Central memory CD4-positive, alpha-beta T cell (primary cell): ENCODE measurements at places on chromosomes 2 and 18.

DNA sequence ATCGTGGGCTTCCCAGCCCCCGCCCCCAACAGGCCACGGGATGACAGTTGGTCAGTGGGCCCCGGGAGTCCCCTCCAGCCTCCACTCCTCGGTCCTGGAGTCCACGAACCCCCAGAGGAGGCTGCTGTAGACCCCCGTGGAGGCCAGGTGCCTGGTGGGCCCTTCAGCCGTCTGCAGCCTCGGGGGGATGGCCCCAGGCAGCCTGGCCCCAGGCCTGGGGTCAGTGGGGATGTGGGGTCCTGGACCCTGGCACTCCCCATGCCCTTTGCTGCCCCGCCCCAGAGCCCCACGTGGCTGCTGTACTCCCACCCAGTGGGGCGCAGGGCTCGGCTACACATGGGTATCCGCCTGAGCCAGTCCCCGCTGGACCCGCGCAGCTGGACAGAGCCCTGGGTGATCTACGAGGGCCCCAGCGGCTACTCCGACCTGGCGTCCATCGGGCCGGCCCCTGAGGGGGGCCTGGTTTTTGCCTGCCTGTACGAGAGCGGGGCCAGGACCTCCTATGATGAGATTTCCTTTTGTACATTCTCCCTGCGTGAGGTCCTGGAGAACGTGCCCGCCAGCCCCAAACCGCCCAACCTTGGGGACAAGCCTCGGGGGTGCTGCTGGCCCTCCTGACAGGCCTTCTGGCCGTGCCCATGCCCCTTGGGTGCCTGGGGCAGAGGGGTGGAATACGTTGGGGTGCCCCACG, 7.6 kb downstream of the NEU4 start:
- no peak for DNase-seq

GRCh38 chr2:240572141-240573031, 4.1 kb downstream of the RNPEPL1 start:
- DNase-seq, result no peak

- no peak for DNase-seq
Observed at GRCh38 chr2:5692561-5693286, 540 bp downstream of the SOX11 start.

DNA sequence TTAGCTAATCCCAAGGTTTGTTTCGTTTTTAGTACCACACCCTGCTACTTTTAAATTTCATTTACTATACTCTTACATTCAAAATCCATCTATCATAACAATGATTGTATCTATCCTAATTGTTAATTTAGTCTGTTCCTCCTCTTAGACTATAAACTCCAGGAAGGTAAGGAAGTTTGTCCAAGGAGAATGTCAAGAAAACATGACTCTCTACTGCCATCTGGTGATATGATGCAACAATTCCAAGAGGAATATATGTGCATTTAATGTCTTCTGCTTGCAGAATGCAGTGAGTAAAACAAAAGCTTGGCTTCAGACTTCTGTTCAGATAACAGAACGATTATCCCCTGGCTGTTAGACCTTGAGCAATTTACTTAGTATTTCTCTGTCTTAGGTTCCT, 1267.1 kb downstream of the LRP1B start:
- no peak for DNase-seq

DNA sequence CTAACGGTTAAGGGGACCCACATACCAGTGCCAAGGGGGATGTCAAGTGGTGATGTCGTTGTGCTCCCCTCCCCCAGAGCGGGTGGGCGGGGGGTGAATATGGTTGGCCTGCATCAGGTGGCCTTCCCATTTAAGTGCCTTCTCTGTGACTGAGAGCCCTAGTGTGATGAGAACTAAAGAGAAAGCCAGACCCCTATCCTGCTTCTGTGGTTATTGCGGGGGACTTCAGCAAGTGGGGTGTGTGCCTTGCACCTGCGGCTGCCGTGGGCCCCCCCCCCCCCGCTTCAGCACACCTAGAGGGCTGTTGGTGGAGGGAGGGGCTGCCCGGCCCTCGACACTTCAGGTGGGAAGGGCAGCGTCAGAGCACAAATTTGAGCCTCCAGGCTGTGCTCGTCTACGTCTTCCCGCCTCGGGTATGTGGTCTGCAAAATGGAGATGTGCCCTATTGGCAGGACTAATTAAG, 6.1 kb downstream of the CTDSP1 start:
- DNase-seq, result no peak

- no peak for DNase-seq
Observed at GRCh38 chr2:36482576-36483214, 115.3 kb downstream of the FEZ2 start.
